ENCODE measurements at places on chromosomes 2 and 18.

- H3K36me3 ChIP-seq = no peaks in the 10 kb centered on the region
- H3K4me1 ChIP-seq = no peaks in the 10 kb centered on the region
- no peaks in the 10 kb centered on the region for H3K27me3 ChIP-seq
- no peak for DNase-seq
- no peak overlapping the region for H3K4me3 ChIP-seq
Measured at GRCh38 chr18:75809151-75809925, 381.8 kb upstream of the SMIM21 start.

- no peak overlapping the region for H3K27ac ChIP-seq
- no peaks in the 10 kb centered on the region for H3K27me3 ChIP-seq
- DNase-seq = no peak
- H3K4me1 ChIP-seq = no peaks in the 10 kb centered on the region
Measured at GRCh38 chr18:56505971-56506370, 132.4 kb downstream of the TXNL1 start.

DNA sequence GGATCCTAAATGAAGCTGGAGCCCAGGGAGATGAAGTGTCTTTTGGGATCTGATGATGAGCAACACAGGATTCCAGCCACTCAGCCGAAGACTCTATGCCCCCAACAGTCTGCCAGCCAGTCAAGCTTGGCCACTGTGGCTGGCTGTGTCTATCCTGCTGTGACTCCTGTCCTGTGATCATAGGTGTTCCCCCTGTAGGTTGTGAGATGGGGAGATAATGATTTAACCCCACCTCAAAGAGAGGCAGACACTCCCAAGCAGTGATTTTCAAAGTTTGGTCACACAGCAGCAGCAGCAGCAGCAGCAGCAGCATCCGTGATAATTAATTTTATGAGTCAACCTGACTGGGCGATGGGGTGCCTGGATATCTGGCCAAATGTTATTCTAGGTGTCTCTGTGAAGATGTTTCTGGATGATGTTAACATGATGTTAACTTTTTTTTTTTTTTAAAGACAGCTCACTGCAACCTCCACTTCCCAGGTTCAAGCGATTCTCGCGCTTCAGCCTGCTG lies 21.4 kb upstream of the RHOB start:
- H3K4me3 ChIP-seq = no peak overlapping the region
- no peaks in the 10 kb centered on the region for H3K36me3 ChIP-seq
- H3K27me3 ChIP-seq = no peaks in the 10 kb centered on the region
- peak overlapping the region; percentile 85 for H3K27ac ChIP-seq
- peaks cover 66% of the 10 kb centered on the region for H3K4me1 ChIP-seq

GRCh38 chr2:36059691-36060090 lies 295.9 kb upstream of the CRIM1 start:
- H3K27ac ChIP-seq = no peak overlapping the region
- no peak for DNase-seq
- H3K27me3 ChIP-seq = no peaks in the 10 kb centered on the region
- no peak overlapping the region for H3K4me3 ChIP-seq

Measured in natural killer cell (primary cell).